ENCODE measurements at places on chromosomes 7 and 10. TPM values are rescaled to one million over a fixed set of nuclear protein-coding genes. Genes with fewer than 3 reads are reported as not detected.

Gene FANK1
- 0.42 TPM for total RNA-seq

Gene PON1
- not detected for total RNA-seq

Gene RTKN2
- 4.8 TPM for total RNA-seq

GRCh38 chr7:70595370-70595754, 536.6 kb upstream of the GALNT17 start:
- H3K4me3 ChIP-seq: no peak overlapping the region
- no peak overlapping the region for H3K27ac ChIP-seq
- peaks cover 4% of the 10 kb centered on the region for H3K4me1 ChIP-seq
- H3K36me3 ChIP-seq: no peaks in the 10 kb centered on the region
- DNase-seq: no peak

- no peaks in the 10 kb centered on the region for H3K36me3 ChIP-seq
- DNase-seq: no peak
- H3K4me3 ChIP-seq: no peak overlapping the region
- no peaks in the 10 kb centered on the region for H3K4me1 ChIP-seq
Observed at GRCh38 chr10:49200854-49201253, 12.7 kb upstream of the TMEM273 start.

DNA sequence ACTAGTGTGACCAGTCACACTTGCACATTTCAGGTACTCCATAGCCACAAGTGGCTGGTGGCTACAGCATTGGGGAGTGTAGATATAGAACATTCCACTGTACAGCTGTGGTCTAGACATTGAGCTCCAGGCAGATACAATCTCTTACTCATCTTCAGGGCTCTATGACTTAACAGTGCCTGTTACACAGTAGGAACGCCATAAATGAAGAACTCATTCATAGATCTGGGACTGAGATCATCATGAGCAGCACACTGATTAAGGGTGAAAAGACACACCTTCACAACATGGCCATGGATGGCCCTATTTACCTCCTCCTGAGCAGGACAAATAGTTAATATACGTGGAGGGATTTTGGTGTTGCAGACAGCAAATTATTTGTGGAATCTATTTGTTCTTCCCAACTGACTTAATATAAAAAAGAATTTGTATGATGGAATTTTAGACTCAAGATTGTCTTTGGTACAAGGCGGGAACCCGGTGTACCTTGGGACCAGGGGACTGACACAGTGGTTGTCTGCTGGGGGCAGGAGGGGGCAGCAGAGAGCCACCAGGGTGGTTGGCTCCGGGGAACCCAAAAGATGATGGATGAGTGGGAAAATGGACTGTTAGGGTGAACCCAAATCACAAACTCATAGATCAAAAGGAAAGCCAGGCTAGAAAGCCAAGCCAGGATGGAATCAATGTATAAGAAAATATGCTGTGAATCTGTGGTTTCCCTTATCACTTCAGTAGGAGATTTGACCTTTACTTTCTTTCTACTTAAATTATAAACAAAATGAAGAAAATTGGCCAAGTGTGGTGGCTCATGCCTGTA, 24.3 kb upstream of the CPA2 start:
- H3K27me3 ChIP-seq: no peaks in the 10 kb centered on the region
- peak; percentile 81 for DNase-seq
- H3K36me3 ChIP-seq: no peaks in the 10 kb centered on the region
- H3K4me3 ChIP-seq: no peak overlapping the region
- no peak overlapping the region for H3K27ac ChIP-seq

DNA sequence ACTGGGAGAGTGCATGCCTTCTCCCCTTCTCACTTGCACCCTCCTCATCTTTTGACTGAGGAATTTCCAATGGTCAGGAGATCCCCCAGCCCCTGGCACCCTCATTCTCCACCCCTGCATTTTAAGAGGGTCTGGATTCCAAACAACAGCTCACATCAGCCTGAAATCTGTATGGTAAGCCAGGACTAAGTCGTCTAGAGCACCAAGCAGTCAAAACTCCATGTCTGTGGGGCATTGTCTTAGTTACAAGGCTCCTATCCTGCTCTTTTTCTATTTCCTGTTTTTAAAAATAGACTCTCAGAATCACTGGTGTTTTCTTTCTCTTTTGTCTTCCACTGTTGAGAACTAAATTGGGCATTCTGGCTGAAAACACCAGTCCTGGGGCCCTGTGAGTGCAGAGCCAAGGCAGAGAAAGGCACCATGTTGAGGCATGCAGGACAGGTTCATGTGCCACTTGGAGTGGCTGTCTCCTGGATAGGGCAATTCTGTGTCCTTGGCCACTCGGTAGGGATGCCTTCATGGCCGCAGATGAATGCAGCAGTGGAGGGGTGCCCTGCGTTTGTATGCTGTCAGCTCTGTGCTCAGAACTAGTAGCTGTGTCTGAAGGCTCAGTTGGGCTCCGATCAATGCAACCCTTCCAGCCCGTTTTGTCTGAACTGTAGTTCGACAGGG, 216.6 kb upstream of the YAE1 start:
- no peaks in the 10 kb centered on the region for H3K36me3 ChIP-seq
- DNase-seq: no peak
- no peak overlapping the region for H3K4me3 ChIP-seq
